Adrenal gland (tissue), 19 donors: ENCODE measurements at places on chromosomes 13 and 19. TPM values are rescaled to one million over a fixed set of nuclear protein-coding genes. Genes with fewer than 3 reads are reported as not detected.
A peak's percentile ranks its signal among the peaks of the same experiment; 100 is the strongest.

DNA sequence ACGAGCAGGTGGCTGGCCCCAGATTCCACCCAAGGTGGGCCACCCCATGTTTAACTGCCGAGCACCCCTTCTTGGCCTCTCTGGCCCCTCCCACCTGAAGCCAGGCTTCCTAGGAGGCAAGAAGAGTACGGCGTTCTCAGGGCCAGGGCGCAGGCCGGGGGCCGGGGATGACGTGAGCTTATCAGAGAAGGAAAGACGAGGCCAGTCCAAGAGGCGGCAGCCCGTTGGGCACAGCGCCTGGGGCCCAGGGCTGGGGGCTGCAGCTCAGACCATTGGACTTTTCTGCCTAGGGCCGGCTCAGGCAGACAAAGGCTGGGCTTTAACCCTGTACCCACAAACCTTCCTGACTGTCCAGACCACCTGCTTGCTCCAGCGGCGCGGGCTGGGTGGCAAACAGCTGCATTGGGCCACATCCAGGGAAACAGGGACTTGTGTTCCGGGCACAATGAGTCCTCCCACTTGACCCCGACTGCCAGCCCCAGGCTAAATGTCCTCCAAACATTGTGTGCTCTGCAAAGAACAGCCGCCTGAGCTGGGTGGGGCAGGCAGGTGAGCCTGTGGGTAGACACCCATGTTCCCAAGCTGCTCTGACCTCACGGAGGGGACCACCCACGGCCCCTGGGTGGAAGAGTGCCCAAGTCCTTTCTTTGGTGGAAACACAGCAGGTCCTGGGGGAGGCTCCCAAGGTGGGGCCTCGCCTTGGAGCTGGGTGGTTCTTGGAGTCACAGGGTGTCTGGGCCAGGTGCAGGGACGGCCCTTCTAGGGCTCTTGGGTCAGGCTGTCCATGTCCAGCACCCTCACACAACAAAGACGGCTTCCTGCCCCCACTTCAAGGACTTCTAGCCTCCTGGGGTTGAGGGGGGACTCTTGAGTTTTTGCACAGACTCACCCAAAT, 21.9 kb downstream of the COMP start:
- H3K4me1 ChIP-seq, result no peaks in the 10 kb centered on the region
- DNase-seq, result no peak
- H3K27ac ChIP-seq, result no peak overlapping the region
- H3K4me3 ChIP-seq, result no peak overlapping the region
- H3K36me3 ChIP-seq, result no peaks in the 10 kb centered on the region
- H3K27me3 ChIP-seq, result no peaks in the 10 kb centered on the region

DNA sequence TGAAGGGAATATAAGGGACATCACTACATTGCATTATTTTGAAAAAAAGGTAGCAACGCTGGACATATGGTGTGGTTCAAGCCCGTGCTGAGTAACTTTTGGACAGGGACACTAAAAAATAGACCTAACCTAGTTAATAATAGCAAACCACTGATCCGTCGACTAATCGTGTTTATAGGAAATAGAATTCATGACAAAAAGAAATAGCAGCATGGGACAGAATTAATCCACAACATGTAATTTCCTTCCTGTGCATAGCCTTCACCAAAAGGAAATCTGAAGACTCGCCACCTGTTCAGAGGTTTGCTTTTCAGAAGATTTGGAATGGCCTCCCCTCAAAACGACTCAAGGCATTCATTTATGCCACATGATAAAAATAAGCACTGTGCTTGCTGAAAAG, 128.7 kb downstream of the FGF14 start:
- H3K36me3 ChIP-seq, result no peaks in the 10 kb centered on the region
- no peak for DNase-seq
- H3K27me3 ChIP-seq, result no peaks in the 10 kb centered on the region
- H3K4me3 ChIP-seq, result no peak overlapping the region

DNA sequence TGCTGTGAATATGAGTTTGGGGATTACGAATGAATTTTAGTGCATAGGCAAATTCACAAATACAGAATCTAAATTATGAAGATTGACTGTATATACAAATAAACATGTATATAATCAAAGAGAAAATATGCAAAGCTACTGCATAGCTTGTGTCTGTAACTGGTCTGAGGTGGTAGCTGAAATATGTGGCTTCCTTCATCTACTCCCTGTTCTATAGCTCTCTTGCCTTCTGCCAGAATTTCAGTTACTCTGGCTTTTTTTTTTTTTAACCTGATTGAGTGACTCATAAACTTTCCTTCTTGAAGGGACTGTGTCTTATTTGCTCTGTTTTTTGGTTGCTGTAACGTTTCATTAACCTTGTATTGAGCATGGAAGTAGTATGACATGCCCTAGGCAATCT, 26.6 kb downstream of the DNAJC3 start:
- no peak overlapping the region for H3K27ac ChIP-seq
- H3K4me3 ChIP-seq, result no peak overlapping the region
- no peak for DNase-seq
- peaks cover 23% of the 10 kb centered on the region for H3K4me1 ChIP-seq

DNA sequence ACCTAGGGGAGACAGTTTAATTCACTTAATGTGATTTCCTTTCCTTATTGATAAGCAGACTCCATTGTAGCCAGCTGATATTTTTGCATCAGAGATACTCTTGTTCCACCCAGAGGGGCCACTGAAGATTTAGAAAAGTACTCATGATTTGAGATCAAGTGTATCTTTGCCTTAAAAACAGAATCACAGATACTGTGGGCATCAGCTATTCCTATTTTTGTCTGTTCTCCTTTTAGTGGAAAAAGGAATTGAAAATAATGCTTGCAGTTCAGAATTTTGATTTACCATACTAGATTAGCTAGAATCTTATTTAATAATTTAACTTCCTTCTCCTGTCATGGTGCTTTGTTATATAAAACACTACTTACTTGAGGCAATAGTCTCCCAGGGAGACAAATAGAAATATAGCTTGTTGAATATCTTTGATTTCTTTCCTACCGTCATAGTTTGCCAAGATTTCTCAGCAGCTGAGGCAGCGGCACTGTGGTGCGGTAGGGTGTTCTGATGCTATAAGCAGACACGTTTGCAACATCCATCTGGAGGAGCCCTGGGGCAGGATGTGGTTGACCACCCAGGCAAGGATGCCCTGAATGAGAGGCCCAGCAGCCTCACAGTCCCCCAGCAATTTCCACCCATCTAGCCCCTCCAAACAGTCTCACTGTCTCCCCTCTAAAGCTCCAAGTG, 47.0 kb upstream of the RAP2A start:
- H3K4me1 ChIP-seq, result peaks cover 6% of the 10 kb centered on the region
- H3K27ac ChIP-seq, result peak overlapping the region; percentile 33
- DNase-seq, result peak; percentile 27
- no peaks in the 10 kb centered on the region for H3K27me3 ChIP-seq

- no peaks in the 10 kb centered on the region for H3K27me3 ChIP-seq
- no peaks in the 10 kb centered on the region for H3K4me1 ChIP-seq
- H3K4me3 ChIP-seq, result no peak overlapping the region
Measured at GRCh38 chr19:30689474-30689873, 317.3 kb downstream of the ZNF536 start.

- H3K4me3 ChIP-seq, result no peak overlapping the region
- no peaks in the 10 kb centered on the region for H3K36me3 ChIP-seq
- H3K27ac ChIP-seq, result no peak overlapping the region
Measured at GRCh38 chr13:37701972-37702371, 103.4 kb upstream of the POSTN start.

- peak; percentile 68 for DNase-seq
- H3K4me3 ChIP-seq, result peak overlapping the region; percentile 22
- H3K27me3 ChIP-seq, result peaks cover 3% of the 10 kb centered on the region
- H3K36me3 ChIP-seq, result no peaks in the 10 kb centered on the region
- peaks cover 24% of the 10 kb centered on the region for H3K4me1 ChIP-seq
Measured at GRCh38 chr19:30227661-30228112, 144.5 kb upstream of the ZNF536 start.

DNA sequence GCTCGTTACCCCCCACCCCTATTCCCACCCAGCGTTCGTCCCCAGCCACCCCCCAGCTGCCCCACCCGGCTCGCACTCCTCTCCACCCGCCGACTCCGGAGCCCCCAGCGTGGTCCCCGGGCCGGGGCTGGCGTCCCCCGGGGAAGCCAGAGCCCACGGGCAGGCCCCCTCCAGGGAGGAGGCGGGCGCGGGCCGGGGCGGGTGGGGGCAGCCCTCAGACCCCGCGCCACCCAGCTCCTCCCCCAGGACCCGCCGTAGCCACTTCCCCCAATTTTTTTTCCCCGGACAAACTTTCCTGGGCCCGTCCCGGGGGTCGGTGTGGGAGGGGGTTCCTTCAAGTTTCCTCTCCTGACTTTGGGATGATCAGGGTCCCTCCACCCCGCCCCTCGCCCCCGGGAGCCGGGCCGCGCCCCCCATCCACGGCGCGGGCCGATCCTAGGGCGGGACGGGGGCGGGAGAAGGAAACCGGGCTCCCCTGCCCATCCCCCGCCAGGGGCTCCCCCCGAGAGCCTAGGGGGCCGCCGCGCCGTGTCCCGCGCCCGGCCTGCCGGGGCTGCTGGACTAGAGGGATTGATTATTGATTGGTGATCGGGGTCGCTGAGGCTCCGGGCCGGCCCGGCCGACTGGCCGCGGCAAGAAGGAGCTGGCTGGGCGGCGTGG, 927 bp upstream of the TSHZ3 start:
- peaks cover 8% of the 10 kb centered on the region for H3K27me3 ChIP-seq
- H3K4me3 ChIP-seq, result peak overlapping the region; percentile 100
- H3K36me3 ChIP-seq, result no peaks in the 10 kb centered on the region
- H3K27ac ChIP-seq, result peak overlapping the region; percentile 90
- DNase-seq, result no peak

DNA sequence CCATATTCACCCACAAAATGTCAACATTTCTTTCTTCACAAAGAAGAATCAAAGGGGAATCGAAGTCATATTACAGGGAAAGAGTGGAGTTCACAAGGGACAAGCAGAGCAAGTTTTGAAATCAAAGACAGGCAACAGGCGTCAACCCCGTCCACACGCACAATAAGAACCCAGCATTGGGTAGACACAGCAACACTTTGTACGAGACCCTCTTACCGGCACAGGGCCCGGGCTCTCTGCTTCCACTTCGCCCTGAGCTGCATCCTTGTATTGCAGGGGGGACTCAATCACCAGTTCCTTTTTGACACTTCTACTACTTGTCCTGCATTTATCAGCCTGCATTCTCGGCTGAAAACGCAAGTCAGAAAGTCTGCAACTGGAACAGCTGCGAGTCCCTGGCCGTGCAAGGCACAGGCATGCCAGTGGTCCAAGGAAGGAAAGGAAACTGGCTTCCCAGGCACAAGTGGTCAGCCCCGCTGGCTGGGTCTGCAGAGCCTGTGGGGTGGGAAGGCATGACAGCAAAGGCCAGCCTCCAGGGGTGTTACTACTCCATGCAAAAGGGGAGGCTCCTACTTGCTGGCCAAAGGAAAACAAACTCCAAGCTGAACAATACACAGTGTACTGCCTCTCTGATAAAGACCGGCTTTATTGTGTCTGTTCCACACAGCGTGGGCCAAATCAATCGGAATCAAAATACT, at the start of gene DOCK9:
Gene DOCK9, minus strand, starts transcription at position 497 of the 698 bp plus-strand sequence. Its CDS starts 155 bp downstream, at position 342.
- H3K27ac ChIP-seq, result peak within 1 kb of the TSS; percentile 33
- no peaks in the 10 kb centered on the region for H3K27me3 ChIP-seq
- peaks cover 26% of the 10 kb centered on the region for H3K4me1 ChIP-seq
- H3K36me3 ChIP-seq, result no peaks in the 10 kb centered on the region
- H3K4me3 ChIP-seq, result no peak within 1 kb of the TSS
- no peak for DNase-seq

GRCh38 chr19:1501200-1501595, 10.2 kb downstream of the REEP6 start:
- no peaks in the 10 kb centered on the region for H3K4me1 ChIP-seq
- H3K36me3 ChIP-seq, result no peaks in the 10 kb centered on the region
- no peaks in the 10 kb centered on the region for H3K27me3 ChIP-seq

DNA sequence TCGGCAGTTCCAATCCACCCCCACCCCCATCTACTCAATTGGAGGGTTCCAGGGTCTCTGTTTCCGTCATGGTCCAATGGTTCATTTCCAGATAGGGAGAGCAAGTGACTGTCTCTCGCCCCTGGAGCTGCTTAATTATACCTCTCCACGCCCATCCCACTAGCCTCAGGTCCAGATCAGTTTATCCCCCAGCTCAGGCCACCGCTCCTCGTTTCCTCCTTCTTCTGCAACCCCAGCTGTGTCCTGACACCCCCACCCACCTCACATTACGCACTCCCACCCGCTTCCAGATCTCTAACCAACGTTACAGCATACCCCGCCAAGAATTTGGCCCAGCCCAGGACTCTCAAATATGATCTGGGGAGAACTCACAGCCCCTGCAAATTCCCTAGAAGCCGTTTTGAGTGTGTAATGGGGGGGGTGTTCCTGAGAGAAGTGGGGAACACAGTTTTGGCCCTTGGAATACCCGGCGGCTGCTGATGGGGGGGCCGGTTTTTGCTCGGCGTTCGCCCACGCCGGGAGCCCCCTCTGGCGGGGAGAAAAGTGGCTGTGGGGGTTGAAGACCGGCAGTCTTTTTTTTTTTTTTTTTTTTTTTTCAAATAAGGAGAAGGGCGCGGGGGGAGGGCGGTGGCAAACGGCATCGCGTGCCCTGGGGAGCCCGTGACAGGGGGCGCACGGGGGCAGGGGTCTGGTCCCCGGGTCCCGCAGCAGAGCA, 1.7 kb upstream of the PDE4A start:
- H3K36me3 ChIP-seq, result no peaks in the 10 kb centered on the region
- no peaks in the 10 kb centered on the region for H3K4me1 ChIP-seq
- DNase-seq, result no peak
- H3K4me3 ChIP-seq, result no peak overlapping the region
- H3K27ac ChIP-seq, result no peak overlapping the region

GRCh38 chr13:50198508-50198907, 183.3 kb downstream of the KCNRG start:
- no peak for DNase-seq
- H3K27me3 ChIP-seq, result no peaks in the 10 kb centered on the region

- H3K27me3 ChIP-seq, result no peaks in the 10 kb centered on the region
- H3K4me1 ChIP-seq, result peaks cover 43% of the 10 kb centered on the region
- no peak for DNase-seq
- no peaks in the 10 kb centered on the region for H3K36me3 ChIP-seq
- H3K27ac ChIP-seq, result no peak overlapping the region
Measured at GRCh38 chr19:6229951-6230712, 49.6 kb downstream of the MLLT1 start.

- DNase-seq, result no peak
- H3K27me3 ChIP-seq, result no peaks in the 10 kb centered on the region
- H3K27ac ChIP-seq, result no peak overlapping the region
- H3K4me3 ChIP-seq, result no peak overlapping the region
Measured at GRCh38 chr19:45568732-45569131, 15.9 kb downstream of the OPA3 start.

DNA sequence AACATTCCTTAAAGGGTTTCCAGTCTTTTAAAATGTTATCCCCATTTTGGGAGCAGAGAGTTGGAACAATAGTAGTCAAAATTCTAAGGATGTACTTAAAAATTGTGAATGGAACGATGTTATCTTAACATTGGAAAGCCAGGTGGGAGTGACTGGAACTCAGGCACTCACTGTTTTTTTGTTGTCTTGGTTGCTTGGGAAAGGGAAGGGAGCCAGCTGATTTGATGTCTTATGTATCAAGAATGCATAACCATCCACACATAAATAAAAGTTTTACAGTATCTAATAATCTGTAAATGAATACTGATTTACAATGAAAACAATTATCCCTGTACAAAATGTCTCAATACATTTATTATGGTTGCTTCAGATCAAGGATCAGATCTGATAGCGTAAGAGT, 88.7 kb downstream of the SLC10A2 start:
- no peaks in the 10 kb centered on the region for H3K4me1 ChIP-seq
- H3K27me3 ChIP-seq, result no peaks in the 10 kb centered on the region
- no peaks in the 10 kb centered on the region for H3K36me3 ChIP-seq
- no peak overlapping the region for H3K4me3 ChIP-seq

Gene SIAH3
- total RNA-seq, result 0.26 TPM

Gene LYPD5
- 1.6 TPM for total RNA-seq

Gene PTPRH
- 42.8 TPM for total RNA-seq

Gene NCCRP1
- total RNA-seq, result 0.11 TPM

Gene APOC4
- 4.5 TPM for total RNA-seq

Gene GJB6
- not detected for total RNA-seq

Gene LACC1
- 3.1 TPM for total RNA-seq

Gene KCNN4
- 1.4 TPM for total RNA-seq

Gene CSNK1A1L
- total RNA-seq, result not detected
